CD4-positive, alpha-beta T cell treated with Interleukin-6 at 100 ng/mL for 8 hours (primary cell): ENCODE measurements at places on chromosomes 16 and 17.

DNA sequence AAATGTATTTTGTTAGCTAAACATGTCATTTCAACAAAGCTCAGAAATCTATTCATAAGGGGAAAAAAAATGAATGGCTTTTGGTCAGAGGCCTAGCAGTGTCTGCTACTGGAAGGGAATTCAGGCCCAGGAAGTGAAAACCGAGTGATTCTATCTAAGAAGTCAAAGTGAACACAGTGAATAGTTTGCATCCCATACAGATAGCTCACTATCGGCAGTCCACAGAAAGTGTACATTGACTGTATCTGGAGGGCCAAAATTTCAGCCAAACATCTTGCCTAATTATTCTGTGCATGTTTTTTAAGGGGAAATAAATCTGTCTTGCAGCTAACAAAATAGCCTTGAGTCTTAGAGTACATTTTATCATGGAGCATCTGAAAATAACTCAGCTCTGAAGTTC, 214.4 kb upstream of the CACNG5 start:
- DNase-seq: no peak

- DNase-seq: no peak
These were observed 314.8 kb upstream of the GOT2 start for GRCh38 chr16:59048876-59049275.

- peak; percentile 83 for DNase-seq
These were observed 887 bp upstream of the LASP1 start for GRCh38 chr17:38868817-38869525.

DNA sequence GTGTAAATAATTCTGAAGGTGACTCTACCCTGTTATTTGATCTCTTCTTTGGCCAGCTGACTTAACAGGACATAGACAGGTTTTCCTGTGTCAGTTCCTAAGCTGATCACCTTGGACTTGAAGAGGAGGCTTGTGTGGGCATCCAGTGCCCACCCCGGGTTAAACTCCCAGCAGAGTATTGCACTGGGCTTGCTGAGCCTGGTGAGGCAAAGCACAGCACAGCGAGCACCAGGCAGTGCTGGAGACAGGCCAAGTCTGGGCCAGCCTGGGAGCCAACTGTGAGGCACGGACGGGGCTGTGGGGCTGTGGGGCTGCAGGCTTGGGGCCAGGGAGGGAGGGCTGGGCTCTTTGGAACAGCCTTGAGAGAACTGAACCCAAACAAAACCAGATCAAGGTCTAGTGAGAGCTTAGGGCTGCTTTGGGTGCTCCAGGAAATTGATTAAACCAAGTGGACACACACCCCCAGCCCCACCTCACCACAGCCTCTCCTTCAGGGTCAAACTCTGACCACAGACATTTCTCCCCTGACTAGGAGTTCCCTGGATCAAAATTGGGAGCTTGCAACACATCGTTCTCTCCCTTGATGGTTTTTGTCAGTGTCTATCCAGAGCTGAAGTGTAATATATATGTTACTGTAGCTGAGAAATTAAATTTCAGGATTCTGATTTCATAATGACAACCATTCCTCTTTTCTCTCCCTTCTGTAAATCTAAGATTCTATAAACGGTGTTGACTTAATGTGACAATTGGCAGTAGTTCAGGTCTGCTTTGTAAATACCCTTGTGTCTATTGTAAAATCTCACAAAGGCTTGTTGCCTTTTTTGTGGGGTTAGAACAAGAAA, 5.1 kb downstream of the STH start:
- DNase-seq: no peak

DNA sequence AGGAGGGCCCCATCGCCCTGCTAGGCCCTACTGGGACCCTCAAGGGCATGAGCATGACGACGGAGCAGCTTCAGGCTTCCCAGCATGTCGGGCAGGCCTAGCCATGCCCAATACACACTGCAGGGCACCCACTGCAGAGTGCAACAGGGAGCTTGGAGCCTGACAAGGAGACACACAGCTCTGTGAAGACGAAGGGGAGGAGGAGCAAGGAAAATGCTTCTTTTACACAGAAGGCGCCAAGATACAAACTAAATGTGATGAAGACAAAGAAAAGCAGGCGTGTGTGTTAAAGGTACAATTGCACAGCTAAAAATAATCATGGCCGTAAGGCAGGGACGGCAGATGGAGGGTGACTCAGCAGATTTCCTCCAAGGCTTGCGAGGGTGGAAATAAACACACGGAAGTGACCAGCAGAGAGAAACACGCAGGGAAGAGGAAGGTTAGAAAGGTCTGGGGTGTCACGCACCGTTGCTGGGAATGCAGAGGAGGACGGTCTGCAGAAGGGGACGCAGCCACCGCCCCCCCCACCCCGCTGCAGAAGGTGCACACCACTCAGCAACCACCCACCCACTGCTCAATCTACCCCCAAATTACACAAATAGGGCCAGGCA, 108.5 kb downstream of the ZNF778 start:
- no peak for DNase-seq

DNA sequence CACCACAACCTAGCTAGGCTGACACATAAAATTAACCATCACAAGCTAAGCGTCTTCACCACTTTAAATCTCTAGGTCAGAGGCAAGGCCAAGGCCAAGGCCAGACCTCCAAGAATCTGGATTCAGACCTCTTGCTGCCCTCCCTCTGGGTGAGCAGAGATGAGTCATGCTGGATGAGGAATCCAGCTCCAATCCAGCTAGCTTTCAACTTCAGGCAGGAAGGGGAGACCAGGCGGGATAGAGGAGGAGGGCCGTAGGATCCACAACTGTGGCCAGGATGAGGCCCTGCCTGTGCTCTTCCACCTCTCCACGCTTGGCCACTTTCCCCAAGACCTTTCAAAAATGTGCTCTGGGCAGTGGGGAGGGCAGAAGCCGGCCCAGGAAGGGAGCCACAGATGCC, 14.7 kb downstream of the LRRC75A start:
- DNase-seq: no peak

DNA sequence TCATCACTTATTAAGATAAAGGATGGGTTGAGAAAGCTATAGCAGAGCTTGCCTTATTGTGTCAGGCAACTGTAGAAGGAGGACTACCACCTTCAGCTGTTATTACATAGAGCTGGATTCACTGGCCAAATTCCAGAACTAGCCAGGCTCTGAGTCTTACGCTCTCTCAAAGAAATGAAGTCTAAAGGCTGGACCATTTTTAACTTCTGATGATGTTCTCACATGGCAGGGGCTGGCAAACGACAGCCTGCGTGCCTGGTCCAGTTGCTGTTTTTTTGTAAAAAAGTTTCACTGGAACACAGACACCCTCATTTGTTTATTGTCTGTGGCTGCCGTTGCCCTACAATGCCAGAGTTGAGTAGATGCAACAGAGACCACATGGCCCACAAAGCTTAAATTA, 21.2 kb downstream of the TRAF4 start:
- DNase-seq: no peak

- no peak for DNase-seq
These were observed 639 bp downstream of the CLDN6 start for GRCh38 chr16:3017344-3017743.

GRCh38 chr16:17850581-17851250, 380.0 kb upstream of the XYLT1 start:
- DNase-seq: no peak

- no peak for DNase-seq
These were observed 444 bp downstream of the HELZ start for GRCh38 chr17:67244431-67245072.

DNA sequence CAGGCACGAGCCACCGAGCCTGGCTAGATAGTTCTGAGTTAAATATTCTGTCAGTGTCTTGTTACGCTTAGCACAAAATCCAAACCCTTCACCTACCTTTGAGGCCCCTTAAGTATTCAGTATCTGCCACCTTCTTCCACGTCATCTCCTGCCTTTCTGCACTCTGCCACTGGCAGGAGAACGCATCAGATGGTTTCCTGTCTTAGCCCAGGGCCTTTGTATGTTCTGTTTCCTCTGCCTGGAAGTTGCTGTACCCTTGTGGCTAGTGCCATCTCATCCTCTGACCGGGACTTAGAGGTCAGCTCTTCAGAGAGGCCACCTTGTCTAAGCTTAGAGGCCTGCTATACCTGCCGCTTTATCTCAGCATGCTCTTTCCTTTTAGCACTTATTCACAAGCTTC, 67.5 kb upstream of the LGALS9 start:
- DNase-seq: no peak

DNA sequence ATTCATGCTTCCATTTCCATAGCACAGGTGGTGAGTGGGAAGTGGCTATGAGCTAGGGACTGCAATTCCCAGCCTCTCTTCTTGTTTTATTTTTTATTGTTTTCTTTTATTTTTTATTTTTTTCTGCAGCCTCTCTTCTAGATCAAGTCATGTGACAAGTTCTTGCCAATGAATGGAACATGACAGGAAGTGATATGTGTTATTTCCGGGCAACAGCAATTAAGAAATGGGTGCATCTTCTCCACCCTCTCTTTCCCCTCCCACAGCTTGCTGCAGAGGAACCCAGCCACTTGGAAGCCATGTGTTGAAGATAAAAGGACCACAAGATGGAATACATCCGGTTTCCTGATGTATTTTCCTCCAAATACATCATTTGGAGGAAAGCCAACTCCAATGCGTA, 23.6 kb downstream of the IRX5 start:
- no peak for DNase-seq

DNA sequence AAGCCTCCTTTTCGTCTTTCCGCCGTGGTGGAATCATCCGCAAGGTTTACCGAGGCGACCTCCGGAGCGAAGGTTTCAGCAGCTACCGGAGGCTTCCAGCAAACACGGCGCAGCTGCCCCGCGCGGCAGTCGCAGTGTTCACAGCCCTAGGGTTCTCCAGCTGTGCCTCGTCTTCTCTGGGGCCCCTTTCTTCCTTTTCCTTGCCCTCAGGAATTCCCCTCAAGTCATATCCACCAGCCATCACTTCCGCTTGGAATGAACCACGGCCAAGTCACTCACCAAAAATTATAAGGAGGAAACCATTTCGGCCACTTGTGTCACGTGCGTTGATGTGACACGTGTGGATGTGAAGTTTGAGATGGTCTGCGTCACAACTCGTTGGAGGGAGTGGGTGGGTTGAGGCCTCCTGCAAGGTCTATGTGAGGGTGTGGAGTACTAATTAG, 636 bp upstream of the ERN1 start:
- DNase-seq: no peak

DNA sequence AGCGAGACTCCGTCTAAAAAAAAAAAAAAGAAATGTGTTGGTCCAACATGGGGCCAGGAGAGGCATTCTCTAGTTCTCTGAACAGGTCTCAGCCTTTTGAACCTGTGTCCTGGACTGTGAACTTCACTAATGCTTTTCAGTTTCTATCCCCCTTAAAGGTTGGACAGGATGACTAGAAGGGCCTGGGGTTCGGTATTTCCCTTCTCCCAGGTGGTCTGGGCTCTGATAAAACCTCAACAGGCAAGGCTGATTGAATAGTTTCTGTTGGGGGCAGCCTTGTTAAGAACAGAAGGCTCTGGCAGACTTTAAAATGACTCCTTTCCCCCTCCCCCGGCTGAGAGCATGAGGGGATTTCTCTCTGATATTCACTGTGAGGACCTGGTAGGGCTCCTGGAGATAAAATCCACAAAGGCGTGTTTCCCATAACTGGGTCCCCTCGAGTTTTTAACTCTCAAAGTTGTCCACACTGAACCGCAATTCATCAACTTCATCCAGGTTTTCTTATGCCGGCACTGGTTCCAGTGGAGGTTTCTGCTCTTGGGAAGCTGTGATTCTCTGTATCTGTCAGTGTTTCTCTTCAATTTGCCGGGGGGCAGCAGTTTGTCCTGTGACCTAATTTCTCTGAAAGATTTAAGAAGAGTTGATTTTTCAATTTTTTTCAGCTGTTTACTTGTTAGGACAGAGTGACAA, 91.3 kb downstream of the METRNL start:
- DNase-seq: no peak

- no peak for DNase-seq
These were observed 17.9 kb downstream of the SMCR8 start for GRCh38 chr17:18332909-18333489.

DNA sequence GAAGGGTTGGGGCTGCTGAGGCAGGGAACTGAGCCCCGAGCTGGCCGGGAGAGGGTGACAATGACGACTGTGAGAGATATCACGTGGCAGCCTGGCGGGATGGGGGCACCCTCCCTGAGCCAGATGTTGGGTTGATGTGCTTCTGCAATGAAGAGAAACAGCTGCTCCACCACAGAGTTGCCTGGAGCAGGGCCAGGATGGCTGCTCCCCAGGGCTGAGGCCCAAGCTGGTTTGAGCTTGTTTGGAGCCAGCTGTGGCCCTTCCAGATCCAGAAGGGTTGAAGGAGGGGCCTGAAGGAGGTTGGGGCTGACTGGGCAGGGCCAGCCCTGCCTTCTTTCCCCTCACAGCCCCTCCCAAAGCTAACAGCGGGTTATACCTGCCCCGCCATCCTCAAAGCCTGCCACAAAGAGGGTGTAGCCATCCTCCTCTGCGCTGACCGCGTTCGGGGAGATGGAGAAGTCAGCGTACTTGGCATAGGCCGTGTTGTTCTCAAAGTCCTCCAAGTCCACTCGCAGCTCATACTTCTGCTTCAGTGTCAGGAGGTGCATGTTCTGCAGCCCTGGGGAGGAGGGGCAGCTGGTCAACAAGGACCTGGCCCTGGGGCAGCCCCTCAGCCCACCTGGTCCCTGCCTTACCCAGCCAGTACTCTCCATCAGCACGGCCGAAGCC, 2.1 kb downstream of the MFAP4 start:
- no peak for DNase-seq

GRCh38 chr17:44094701-44095387, 24.3 kb downstream of the G6PC3 start:
- DNase-seq: no peak

- no peak for DNase-seq
These were observed 10.4 kb upstream of the SLC47A2 start for GRCh38 chr17:19726631-19727376.

DNA sequence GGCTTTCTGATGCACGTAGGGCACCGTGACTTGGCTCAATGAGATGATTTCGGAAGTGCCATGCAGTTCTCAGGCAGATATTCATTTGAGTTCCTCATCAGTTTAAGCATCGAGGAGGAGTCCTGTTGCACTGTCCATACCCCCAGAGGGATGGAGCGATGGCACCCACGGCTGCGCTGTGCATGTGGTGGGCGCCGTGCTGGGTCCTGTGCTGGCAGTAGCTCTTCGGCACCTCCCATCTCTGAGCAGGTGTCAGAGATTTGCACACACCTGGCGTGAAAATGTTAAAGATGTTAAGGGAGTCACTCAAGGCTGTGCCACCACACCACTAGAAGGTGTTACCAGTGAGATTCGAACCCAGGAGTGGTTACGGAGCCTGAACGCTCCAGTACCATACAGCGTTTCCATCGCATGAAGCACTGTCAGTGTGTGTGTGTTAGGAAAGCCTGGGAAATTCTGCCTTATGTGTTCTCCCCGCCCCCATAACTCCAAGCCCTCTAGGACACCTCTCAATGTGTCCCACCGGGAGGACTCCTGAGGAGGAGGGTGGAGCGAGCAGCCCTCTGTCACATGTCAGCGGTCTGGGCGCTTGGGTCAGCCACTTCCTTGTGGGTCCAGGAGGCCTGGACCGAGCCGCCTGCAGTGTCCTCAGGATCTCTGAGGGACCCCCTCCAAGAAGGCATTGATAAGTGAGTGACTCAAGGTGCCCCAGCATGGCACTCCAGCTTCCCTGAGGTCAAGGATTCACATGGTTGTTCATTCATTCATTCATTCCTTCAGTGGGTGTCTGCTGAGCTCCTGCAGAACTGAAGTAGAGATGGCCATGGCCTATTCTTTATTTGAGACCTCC, 3.8 kb downstream of the MRC2 start:
- no peak for DNase-seq

- no peak for DNase-seq
These were observed 59.6 kb upstream of the ENPP7 start for GRCh38 chr17:79671085-79671694.
